ENCODE measurements at places on chromosomes 13 and 19. TPM values are rescaled to one million over a fixed set of nuclear protein-coding genes. Genes with fewer than 3 reads are reported as not detected.

The CEACAM7 gene
- not detected for total RNA-seq

The ZNF560 gene
- not detected for total RNA-seq

The RAB11B gene
- 85.2 TPM for total RNA-seq

The DAPK3 gene
- total RNA-seq = 264 TPM

The BEST2 gene
- total RNA-seq = not detected

The FARP1 gene
- 128 TPM for total RNA-seq

The KASH5 gene
- total RNA-seq = not detected

The GPR18 gene
- total RNA-seq = 1.8 TPM

The SPPL2B gene
- 52.2 TPM for total RNA-seq
